ENCODE measurements at places on chromosomes 7 and 10.

- DNase-seq = no peak
Observed at GRCh38 chr7:39464350-39465054, 101.7 kb upstream of the YAE1 start.

DNA sequence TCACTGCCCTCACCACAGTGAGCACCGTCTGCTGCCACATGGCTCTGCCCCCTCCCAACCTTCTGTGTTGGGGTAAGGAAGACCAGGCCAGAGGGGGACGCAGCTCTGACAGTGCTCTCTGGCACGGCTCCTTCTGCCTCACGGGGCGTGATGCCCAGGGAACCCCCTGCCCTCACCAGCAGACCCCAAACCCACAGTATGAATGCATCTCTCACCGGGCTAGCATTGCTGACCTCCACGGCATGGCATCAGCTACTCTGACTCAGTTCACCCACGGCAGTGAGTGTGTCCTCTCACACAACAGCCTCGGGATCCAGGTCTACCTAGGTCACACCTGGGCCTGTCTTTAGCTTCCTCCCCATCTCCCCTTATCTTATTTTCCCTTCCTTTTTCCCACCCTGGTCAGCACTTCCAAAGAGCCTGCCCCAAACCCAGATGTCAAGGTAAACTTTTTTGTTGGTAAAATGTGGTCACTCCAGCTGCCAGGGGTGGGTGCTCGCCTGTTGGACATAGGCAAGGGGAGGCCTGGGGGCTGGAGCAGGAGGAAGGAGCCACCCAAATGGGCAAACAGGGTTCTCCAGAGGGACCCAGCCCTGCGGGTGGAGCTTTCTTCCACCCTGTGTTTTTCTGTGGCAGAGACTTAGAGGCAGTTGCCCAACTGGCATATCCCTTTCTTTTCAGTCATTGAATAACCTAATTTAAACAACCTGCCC, 4.4 kb downstream of the CALML3 start:
- peak; percentile 34 for DNase-seq

DNA sequence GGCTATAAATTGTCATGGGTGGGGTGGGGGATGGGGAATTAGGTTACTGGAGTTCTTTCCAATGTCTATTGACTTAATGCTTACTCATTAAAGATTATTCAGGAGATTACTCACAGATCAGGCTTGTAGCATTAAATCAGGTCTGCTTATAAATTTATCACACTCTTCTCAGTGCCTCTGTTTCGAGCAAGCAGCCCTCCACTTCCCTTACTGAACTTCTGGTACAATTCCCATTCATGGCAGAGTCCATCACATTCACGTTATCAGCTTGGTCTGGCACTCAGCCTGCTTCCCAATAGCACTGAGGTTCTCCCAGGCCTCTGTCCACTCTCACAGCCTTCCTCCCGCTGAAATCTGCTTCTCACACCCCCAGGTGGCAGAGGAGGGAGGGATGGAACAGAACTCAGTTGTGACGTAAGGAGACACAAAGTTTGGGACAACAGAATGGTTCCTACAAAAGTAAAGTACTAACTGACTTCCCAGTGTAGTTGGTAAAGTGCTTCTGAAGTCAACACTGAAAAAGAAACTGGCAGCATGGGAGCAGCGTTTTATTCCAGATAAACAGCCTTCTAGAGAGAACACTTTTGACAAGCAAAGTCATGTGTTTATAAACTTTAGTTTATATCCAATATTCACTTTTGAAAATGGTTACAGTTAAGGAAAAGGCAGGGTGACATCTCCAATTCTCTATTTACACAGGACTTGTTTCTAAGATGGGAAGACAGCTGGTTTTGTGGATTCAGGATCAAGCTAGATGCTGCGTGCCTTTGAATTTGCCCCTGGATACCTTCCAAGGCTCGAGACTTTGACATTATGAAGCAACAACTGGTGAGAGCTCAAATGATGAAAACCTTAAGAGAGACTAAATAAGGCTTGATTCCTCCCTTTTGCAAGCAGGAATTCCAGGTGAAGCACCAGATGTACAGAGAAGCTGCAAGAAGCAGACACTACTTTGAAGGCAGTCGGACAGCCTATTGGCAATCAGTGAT, 81.4 kb downstream of the ATXN7L1 start:
- no peak for DNase-seq

DNA sequence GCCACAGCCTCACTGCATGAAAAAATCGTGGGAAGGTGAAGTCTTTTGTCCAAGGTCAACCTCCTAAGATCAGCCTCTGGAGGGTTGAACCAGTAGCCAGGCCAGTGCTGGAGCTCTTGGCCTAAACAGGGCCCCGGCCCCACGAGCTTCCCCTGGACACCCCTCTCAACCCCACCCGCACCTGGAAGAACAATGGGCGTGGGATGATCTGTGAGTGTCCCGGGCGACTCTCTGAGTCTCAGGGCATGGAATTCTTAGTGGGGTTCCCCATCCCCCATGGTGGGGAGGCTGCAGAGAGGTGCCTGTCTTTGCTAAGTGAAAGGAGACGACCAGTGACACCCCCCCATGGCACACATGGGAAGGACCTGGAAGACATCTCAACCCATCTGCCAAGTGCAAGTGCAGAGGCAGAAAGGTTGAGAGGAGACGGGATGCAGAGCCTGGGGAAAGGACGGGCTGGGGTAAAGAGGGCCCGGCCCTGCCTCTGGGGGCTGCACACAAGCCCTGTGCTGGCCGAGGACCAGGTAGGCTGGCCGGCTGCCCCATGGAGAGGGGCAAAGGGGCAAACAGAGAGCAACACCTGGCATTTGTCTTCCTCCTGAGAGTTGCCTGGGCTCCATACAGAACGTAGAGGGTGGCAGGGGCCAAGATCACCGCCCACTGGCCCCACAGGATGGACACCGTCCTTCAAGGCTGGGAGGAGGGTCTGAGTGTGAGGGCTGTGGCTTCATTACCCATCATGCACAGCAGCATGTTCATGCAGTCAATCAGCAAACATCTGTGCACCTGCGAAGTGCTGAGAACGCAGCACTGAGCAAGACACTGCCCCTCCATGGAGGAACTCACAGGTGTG, 163.0 kb upstream of the PPP2R2D start:
- DNase-seq = peak; percentile 63

GRCh38 chr7:29243910-29244655, 49.5 kb downstream of the CHN2 start:
- DNase-seq = no peak

GRCh38 chr10:12482587-12482986, 133.2 kb downstream of the CAMK1D start:
- DNase-seq = peak; percentile 25

GRCh38 chr7:80218723-80219122, 84.1 kb downstream of the GNAI1 start:
- no peak for DNase-seq

DNA sequence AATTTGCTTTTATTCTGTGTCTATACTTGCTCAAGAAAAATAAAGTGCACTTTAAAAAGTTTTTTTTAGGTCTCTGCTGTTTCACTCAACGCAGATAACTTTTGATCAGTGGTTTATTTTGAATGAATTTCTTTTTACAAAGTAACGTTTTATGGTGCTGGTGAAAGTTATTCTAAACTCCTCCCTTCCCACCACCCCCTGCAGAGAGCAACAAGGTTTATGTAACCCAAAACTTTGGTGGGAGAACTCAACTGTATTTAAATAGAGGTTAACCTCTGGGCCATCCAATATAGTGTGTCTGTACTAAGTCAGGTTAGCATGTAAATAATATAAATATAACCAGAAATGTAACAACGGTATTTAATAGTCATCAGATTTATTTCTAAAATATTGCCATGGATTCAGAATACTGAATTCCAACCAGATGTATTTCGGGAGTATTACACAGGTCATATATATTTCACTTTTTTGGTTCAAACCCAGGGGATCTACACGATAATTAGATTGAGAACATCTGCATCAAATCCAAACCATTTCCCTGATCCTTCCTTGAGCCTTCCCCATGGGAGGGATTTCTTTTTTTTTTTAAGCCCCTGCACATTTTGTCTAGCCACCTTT, 3.9 kb upstream of the CUX1 start:
- DNase-seq = no peak
